T1000 (cell line): ENCODE measurements at places on chromosomes 11 and 22.
A peak's percentile ranks its signal among the peaks of the same experiment; 100 is the strongest.

GRCh38 chr11:133303262-133303661, 229.0 kb downstream of the OPCML start:
- no peak for DNase-seq

- DNase-seq: no peak
Measured at GRCh38 chr11:119471329-119471728, 48.4 kb upstream of the THY1 start.

DNA sequence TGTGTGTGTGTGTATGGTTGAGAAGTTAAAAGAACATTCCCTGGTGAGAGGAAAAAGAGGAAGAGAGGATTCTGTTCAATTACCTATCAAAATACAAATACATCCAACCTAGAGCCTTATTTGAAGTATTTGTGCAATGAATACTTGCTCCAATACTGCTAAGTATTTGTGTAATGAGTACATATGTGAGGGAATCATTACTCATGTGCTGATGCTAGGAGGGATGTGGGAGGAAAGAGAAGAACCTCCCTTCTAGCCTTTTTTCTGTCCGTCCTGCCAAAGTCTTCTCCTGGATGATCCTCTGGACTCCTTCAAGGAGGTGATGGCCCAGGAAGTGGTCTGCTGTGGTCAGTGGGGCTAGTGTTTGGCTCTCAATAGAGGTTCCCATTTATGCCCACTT, 36.0 kb upstream of the ACCSL start:
- no peak for DNase-seq

GRCh38 chr11:74605403-74605802, 13.0 kb downstream of the POLD3 start:
- DNase-seq: no peak

DNA sequence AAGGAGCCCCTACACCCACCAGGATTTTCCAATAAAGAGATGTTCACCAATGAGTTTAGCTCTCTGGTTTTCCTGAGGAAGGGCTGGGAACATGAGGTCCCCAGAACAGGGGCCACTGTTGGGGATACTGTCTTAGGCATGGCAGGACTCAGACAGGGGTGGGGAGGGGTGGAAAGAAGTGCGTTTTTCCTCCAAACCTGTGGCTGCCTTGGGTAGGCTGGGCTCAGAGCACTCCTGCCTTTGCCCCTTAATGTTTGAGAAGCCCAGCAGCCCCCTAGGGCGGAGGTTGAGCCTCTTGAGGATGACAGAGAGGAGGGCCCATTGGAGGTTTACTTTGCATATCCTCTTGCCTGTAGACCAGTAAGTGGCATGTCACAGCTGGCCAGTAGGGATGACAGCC, 10.6 kb downstream of the MTFP1 start:
- no peak for DNase-seq

DNA sequence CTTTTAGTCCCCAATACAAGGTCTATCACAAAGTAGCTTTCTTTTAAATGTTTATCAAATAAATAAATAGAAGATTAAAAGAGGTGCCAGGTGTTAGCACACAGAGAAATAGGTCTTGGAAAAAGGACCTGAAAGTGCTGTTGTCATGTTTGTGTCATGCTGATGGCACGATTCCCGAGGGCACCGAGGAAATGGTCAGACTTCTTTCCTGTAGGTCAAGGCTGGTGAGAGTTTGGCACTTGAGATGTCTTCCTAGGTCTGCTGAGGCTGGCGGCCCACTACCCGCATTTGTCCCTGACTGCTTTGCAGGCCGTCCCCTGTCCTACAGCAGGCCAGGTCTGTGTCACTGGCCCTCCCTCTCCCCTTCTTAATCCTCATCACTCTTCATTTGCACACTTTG, 112.1 kb downstream of the ATXN10 start:
- no peak for DNase-seq

- DNase-seq: no peak
Measured at GRCh38 chr22:48740731-48741405, 1086.8 kb downstream of the BRD1 start.

DNA sequence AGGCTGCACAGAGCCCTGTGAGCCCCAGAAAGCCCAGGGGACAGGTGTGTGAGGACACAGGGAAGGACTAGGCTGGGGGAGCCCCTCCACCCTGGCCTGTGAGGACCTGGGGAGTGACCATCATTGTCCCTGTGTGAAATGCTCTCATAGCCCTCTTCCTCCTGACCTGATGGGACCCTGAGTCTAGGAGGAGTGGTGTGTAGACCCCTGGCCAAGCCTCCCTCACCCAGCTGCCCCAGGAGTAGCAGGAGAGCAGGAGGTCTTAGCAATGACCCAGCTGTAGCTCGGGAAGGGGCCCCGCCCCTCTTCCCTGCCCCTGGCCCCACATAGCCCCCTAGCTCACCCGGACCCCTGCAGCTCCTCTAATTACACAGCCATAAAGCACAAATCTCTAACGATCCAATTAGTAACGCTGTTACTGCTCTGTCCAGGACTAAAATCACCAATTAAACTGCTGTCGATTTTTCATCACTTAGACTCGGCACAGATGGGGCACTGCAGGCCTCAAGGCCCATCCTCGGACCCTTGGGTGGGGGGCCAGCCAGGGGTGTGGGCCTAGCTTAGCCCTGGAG, 6.6 kb upstream of the CABP7 start:
- no peak for DNase-seq

DNA sequence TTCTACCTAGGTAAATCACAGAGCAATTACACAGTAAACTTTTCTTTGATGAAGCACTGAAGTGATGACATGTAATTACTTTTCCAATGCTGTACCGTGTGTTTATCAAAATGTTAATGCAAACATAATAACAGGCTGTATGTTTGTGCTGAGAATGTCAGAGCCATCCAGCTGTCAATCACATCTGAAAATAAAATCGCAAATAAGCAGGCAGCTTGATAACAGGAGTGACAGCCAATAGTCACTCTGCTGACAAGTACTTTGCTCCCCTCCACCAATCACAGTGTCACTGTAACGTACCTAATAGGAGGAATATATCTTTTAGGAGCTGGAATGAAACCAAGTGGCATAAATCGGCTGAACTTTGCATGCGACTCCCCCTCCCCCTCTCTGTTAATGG, 119.7 kb downstream of the KIRREL3 start:
- DNase-seq: no peak

DNA sequence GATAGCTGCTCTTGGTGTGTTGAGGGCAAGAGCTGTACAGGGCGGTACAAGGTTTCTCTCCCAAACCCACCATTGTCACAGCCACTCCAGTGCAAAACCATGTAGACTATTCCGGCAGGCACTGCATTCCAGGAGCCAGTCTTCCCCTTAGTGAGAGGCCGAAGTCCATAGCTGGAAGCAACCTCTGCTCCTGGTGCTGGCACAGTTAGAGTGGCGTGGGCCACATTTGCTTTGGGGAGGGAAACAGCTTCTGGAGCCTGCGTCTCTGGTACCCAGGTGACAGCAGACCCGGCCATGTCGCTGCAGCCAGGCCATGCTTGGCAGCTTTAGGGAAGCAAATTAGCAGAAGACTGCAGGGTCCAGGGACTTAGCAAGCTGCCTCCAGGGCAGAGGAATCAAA, 788.0 kb downstream of the BRD1 start:
- no peak for DNase-seq

DNA sequence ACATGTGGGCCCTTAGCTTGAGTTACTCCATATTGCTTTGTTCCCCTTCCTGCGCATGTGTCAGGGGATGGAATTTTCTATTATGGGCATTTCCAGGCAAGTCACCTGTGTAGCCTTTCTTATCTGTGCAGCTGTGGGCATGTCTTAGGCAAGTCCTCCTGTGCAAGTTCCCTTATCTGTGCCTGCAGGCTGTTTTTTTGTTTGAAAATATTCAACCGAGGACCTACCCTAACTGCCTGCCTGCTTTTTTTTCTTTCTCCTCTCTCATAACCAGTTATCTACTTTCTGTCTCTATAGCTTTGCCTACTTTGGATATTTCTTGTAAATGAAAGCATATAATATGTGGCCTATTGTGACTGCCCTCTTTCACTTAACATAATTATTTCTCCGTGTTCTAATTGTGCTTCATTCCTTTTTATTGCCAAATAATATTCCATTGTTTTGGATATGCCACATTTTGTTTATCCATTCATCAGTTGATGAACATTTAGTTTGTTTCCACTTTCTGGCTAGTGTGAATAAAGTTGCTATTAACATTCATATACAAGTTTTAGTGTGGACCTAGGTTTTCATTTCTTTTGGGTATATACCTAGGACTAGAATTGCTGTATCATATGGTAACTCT, 83.6 kb upstream of the CADM1 start:
- no peak for DNase-seq

DNA sequence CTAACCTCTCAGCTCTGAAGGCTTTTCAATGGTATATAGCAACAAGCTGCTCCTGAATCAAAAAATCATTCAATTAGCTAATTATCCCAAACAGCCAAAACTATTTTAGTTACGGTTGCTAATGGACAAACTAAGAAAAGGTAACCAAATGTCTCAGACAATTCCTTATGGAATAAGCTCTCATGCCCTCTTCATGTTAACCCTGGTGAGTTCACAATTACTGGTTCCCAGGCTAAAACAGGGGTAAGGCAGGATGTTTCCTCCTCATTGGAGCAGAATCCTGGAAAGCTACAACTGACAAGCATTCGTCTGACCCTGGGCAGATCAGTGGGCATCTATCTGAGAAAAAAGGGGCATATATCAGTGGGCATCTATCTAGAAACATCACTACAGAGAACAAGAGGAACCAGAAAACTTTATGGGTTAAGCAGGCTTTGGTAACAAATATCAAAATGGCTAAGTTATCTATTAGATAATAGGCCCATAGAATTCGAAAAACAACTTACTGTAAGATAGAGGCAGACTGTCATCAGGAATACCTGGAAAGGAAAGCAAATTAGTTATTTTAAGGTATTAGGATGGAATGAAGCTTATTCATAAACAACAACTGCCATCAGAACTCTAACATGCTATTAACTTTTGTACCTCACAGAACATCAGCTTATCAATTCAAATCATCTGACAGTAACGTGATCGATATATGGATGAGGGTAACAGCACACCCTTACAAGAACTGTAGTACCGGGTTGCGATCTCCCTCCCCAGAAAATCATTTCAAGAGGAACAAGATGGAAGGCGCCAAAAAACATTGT, 14.8 kb upstream of the WDR74 start:
- DNase-seq: no peak

DNA sequence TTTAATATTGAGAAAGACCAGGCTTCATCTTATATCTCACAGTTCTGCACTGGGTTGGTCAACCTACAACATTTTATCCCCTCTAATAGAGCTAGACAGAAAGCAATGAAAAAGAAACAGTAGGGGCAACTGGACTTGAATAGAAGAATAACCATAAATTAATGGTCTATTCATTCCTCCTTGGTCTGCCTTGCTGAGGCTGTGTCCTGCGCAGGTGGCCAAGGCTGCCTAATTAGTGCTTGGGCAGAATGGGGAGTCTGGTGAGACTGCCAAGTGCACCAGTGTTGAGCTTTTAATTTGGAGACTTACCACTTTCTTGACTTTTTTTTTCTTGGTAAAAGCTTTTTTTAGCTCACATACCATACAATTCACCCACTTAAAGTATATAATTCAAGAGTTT, 35.0 kb upstream of the SPON1 start:
- DNase-seq: no peak

DNA sequence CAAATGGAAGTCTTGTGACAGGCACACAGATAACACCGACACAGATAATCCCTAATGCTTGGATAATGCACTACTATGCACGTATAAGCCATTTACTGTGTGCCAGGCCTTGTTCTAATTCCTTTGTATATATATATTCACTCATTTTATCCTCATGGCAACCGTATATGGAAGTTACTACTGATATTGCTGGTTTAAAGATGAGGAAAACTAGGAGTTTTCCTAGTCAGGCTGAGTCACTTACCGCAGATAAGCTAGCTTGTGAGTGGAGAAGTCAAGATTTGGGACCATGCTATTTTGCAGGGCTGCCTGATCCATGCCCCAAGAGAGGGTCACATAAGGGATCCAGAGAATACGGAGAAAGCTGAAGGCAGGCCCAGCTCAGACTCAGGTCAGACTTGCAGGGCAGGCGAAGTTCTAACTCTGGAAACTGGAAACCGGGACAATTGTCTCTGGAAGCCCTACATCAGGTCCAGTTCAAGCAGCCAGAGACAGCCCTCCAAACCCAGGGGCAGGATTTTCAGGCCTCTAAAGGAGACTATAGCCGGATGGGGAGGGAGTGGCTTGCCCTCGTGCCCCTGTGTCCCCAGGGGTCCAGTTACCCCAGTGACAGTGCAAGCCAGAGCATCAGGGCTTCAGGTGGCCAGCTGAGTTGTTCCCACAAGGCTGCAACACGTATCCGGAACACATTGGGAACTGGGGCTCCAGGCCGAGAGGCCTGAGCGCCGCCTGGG, 534.8 kb downstream of the INSC start:
- no peak for DNase-seq

- no peak for DNase-seq
Measured at GRCh38 chr22:28332410-28332809, 347.2 kb downstream of the TTC28 start.

- no peak for DNase-seq
Measured at GRCh38 chr11:30635401-30635989, 49.3 kb upstream of the MPPED2 start.

DNA sequence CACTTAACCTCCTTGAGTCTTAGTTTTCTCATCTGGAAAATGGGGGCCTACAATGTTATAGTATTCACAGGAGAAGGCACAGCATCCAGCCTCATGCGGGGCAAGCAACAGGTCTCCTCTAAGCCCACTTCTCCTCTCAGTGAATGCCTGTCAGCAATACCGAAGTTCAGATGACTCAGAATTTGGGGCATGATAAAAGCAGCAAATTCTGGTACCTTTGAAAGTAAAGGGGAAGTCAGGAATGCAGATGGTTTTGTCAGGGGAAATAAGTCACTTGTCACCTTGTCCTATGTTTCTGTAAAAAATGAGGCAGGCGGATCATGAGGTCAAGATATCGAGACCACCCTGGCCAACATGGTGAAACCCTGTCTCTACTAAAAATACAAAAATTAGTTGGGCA, 350.2 kb downstream of the LARGE1 start:
- no peak for DNase-seq

- no peak for DNase-seq
Measured at GRCh38 chr11:61193596-61193995, 9.7 kb upstream of the PGA3 start.

GRCh38 chr11:39542460-39542859, 1917.0 kb downstream of the LRRC4C start:
- DNase-seq: peak; percentile 13

- no peak for DNase-seq
Measured at GRCh38 chr11:84250834-84251613, 964.9 kb upstream of the CCDC90B start.

- no peak for DNase-seq
Measured at GRCh38 chr22:44142421-44143104, 38.2 kb upstream of the PARVG start.

DNA sequence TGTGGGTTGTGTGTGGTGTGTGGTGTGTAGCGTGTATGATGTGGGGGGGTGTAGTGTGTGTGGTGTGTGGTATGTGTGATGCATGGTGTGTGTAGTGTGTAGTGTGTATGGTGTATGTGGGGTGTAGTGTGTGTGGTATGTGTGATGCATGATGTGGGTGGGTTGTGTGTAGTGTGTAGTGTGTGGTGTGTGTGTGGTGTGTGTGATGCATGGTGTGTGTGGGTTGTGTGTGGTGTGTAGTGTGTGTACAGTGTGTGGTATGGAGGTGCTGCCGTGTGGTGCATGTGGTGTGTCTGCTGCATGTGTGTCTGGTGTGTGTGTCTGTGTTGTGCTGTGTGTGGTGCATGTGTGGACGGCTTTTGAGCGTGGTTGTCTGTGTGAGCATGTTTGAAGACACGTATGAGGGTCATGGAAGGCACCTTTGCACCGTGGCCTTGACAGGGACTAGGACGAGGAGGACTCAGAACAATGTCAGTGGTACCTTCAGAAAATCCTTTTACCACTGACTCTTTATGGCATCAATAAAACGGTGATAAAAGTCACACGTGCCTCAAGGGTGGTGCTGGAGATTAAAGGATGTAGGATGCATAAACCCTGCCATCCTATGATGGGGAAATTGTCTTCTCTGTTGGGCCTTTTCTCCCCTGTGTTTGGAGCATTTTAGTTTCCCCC, 328.7 kb upstream of the B3GAT1 start:
- DNase-seq: no peak
